ENCODE measurements at places on chromosomes 3 and 15.

- no peak for DNase-seq
These were observed 55.2 kb upstream of the CNTN6 start for GRCh38 chr3:1037631-1038030.

GRCh38 chr15:75067123-75067830, 43.9 kb downstream of the PPCDC start:
- peak; percentile 82 for DNase-seq

- DNase-seq = no peak
These were observed 718.5 kb upstream of the ARPP21 start for GRCh38 chr3:34920806-34921205.

DNA sequence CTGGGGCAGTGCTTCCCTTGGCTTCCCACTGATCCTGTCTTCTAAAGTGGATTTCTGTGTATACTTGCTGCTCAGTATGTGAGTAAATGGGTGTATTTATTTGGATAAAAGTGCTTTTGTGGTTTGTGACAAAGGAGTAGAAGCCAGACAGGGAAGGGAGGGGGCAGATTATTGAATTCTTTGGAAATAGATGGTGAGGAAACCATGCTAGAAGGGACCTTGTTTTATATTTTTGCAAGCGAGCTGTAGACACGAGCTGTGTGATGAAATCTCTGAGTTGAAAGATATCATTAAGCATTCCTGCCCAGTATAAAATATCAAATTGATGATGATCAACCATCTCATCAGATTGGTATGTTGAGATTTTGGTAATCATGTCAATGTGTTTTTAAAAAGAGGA, 68.9 kb downstream of the DUT start:
- no peak for DNase-seq

DNA sequence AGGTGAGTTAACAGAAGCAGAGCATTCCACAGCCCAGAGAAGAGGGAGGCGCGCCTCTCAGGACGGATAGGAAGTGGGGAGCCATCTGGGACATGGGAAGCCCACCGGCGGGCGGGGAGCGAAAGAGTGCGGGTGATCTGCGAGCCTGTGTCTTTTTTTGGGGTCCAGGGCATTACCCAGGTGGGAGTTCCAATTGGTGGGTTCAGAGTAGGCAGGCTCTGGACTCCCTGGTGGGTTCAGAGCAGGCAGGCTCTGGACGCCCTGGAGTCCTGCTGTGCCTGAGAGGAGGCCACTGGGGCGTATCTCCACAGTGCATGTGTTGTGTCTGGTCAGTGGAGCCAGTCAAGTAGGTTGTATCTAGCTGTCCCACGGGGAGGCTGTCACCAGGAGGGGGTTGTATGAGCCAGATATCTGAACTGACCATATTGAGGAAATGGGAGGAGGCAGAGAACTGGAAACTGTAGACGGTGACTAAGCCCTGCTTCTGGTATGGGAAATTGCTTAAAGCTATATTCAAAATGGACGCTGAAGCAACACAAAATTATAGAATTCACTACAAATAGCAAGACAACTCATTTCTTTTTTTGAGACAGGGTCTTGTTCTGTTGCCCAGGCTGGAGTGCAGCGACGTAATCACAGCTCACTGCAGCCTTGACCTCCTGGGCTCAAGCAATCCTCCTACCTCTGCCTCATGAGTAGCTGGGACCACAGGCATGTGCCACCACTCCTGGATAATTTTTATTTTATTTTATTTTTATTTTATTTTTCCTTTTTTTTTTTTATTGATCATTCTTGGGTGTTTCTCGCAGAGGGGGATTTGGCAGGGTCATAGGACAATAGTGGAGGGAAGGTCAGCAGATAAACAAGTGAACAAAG, 34.5 kb upstream of the CHST2 start:
- DNase-seq = peak; percentile 92

- DNase-seq = no peak
These were observed 1087.4 kb downstream of the AGBL1 start for GRCh38 chr15:87167055-87167454.

DNA sequence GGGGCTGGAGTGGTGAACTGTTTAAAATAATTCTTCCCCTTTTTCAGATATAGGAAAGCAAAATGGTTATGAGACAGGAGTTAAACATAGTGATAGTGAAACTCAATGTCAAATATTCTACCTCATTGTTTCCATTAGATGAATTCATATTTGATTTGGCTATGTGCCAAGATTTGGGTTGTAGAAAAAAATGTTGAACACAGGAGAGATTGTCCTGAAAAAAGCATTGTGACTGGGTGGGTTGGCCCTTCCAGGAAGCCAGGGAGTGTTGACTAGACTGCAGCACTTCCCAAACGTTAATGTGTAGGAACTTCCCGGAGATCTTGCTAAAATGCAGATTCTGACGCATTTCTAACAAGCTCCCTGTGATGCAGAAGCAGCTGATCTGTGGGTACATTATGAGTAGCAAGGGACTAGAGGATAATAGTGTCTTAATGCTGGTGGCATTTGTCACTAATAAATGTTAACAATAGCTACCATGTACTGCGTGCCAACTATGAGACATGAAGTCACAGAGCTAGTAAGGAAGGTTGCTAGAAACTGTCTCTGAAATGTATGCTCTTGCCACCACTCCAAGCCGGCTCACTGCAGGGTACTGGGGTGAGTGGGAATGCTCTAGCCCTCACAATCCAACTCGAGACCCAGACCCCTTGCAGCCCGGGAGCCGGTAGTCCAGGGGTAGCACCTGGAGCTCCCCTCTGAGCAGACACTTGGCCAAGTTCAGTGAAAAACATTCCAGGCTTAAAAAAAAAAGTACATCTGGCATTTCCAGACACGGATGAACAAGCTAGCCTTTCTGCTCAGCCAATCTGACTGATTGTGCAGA, 120.6 kb downstream of the CD47 start:
- DNase-seq = no peak

DNA sequence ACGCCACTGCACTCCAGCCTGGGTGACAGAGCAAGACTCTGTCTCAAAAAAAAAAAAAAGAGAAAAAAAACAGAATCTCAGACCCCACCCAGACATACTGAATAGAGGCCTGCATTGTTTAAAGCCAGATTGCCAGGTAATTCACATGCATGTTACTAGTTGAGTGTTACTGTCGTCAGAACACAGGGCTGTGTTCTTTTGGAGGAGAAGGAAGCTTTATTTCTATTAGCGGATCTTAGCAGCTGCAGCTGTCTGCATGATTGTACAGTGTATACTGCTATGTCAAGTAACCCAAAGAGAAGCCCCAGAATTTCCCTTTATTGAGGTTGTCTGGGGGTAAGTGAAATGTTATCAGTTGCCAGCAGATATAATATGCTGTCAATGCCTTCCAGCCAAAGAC, 496.6 kb upstream of the NAALADL2 start:
- no peak for DNase-seq

DNA sequence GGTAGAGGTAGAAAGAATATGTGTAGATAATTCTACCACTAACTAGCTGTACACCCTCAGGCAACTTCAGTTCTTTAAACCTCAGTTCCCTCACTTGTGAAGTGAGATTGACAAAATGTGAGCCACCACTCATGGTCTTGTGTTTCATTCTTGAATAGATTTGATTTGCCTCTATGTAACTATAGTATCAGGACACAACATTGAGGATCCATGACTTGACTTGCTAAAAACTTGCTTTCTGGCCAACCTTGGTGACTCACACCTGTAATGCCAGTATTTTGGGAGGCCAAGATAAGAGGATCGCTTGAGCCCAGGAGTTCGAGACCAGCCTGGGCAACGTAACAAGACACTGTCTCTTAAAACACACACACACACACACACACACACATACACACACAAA, 115.8 kb upstream of the FLNB start:
- no peak for DNase-seq

DNA sequence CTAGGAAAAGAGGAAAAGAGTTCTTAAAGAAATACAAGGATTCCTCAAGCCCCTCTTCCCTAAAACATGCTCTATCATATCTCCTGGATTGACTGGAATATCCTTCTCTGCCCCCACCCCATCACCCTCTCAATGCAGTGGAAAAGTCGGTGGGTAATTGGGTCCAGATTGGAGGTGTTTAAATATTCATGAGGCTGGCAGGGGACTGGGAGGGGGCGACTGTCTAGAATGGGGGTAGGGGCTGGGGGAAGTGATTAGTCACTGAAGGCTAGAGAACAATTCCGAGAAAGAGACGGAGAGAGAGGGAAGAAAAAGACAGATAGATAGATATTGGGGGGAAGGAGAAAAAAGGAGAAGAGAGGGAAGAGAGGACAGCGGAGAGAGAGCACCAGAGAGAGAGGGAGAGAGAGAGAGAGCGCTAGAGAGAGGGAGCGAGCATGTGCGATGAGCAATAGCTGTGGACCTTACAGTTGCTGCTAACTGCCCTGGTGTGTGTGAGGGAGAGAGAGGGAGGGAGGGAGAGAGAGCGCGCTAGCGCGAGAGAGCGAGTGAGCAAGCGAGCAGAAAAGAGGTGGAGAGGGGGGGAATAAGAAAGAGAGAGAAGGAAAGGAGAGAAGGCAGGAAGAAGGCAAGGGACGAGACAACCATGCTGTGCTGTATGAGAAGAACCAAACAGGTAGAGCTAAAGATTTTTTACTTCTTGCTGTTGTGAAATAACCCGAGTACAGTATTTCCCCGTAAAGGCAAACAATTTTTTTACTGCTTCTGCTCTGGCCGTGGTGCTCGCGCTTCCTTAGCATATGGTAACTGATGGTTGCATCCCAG, at the start of gene GAP43:
Gene GAP43, plus strand, starts transcription at position 467 of the 825 bp plus-strand sequence. Its CDS starts 180 bp downstream, at position 647.
- no peak for DNase-seq

GRCh38 chr3:12371525-12372140, 82.8 kb downstream of the PPARG start:
- DNase-seq = no peak

DNA sequence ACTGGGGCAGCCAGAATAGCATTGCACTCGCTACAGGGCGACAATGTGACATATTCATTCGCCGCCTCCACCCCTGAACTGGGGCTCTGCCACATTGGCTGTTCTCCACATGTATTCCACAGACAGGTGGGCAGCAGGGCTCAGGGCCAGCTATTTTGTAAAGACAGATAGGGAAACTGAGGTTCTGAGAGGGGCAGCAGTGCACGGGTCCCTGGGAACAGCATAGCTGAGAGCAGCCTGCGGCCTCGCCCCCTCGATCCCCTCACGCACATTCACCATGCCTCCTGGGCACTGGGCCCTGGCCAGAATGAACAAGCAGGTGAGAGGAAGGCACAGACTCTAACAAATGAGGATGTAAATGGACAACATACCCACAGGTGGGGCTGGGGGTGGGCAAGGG, 75.0 kb upstream of the SPATA12 start:
- DNase-seq = no peak

GRCh38 chr3:184099806-184100686, 3.2 kb downstream of the HTR3E start:
- no peak for DNase-seq

DNA sequence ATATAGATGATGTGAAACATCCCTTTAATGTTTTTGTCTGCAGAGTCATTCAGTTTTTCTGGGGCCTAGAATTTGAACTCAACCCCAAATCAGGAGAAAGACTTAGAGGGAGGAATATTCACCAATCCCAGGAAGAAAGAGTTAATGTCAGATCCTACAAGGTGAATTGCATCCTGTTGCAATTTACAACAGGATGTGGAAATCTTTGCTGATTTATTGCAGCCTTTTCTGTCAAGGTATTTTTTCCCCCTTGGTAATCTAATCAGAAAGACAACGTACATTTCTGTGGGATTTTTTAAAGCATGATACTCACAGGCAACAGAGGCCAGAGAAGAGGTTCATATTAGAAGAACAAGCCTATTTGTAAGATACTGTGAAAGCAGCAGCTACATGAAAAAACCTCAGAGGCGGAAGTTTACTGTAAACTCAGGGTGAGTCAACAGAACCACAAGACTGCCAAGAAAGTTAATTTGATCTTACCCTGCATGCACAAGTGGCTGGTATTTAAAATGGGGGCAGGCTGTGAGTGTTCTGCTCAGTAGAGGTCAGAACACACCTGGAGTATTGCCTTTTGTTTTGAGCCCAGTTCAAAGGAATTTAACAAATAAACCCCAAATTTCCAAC, 531.9 kb downstream of the AGBL1 start:
- peak; percentile 67 for DNase-seq

DNA sequence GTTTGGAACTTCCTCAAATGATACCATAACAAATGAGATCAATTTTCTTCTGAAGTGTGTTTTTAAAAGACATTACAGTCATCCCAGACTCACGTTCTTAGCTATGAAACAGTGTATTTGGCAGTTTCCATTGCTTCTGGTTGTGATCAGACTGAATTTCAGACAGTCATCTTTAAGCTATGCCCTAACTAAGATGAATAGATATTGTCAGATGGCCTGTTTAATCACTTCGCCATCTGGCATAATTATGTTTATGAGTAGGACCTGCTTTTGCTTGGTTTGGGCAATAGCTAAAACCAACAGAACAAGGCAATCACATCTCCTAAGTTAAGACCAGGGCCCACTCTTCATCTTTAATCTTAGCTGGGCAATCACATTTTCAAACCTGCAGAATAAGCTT, 313.1 kb downstream of the SV2B start:
- DNase-seq = no peak

DNA sequence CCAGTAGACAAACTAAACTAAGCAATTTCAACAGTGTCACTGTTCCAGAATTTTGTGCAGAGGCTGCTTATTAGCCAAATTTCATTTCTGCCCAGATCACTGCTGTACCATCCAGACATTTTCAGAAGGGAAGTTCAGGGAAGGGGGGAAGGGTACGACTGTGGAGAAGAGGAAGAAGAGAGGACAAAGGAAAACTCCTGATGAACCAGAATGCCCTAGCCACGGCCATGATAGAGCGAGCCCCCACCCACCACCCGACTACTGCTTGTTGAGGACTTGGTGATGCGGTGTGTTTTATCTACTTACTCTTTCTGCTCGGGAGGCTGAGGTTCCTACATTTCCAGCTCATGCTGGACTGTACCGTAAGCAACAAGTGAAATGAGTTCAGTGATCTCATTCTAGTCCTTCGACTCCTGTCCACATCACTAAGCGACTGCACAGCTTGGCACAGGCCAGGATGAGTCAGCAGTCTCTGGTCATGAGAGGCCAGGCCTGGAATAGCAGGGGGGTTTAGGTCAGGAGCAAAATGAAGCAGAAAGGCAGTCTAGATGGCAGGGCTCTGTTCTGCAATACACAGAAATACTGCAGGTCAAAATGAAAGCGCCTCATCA, 330.8 kb downstream of the TIGIT start:
- DNase-seq = no peak

DNA sequence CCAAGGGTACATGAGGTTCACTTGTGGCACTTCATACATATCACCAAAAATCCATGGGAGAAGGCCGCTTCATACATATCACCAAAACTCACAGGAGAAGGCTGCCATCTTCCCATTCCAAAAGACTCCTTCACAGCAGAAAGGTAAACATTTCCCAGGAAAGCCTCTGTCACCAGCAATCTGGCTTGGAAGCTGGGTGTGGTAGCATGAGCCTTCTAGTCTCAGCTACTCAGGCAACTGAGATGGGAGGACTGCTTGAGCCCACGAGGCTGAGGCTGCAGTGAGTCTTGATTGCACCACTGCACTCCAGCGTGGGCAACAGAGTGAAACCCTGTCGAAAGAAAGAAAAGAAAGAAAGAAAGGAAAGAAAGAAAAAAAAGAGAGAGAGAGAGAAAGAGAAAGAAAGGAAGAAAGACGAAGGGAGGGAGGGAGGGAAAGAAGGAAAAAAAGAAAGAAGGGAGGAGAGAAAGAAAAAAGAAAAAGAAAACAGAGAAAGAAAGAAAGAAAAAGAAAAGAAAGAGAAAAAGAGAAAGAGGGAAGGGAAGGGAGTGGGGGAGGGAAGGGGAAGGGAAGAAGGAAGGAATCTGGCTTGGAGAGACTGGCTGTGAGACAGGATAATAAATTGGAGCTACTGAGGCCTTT, 7.2 kb downstream of the LRIG1 start:
- DNase-seq = no peak
